ENCODE measurements at places on chromosomes 2 and 18. TPM values are rescaled to one million over a fixed set of nuclear protein-coding genes. Genes with fewer than 3 reads are reported as not detected.

DNA sequence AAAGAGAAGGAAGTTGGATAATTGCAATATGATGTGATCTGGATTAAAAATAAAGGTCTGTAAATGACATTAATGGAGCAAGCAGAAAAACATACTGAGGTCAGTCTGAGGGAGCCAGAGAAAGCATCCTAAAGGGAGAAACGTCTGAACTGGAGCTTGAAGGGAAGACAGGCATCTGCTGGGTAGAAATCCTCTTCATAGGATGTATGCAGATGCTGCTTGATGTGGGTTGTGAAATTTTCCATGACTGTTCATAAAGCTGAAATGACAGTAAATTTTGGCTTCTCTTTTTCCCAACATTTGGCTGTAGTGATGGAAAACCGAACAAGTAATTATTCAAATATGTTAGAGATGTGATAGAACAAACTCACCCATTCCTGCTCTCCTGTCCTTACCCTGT lies 287.6 kb downstream of the CAMKMT start:
- no peaks in the 10 kb centered on the region for H3K4me1 ChIP-seq
- H3K27me3 ChIP-seq: no peaks in the 10 kb centered on the region
- no peaks in the 10 kb centered on the region for H3K36me3 ChIP-seq
- H3K27ac ChIP-seq: no peak overlapping the region
- H3K4me3 ChIP-seq: no peak overlapping the region

DNA sequence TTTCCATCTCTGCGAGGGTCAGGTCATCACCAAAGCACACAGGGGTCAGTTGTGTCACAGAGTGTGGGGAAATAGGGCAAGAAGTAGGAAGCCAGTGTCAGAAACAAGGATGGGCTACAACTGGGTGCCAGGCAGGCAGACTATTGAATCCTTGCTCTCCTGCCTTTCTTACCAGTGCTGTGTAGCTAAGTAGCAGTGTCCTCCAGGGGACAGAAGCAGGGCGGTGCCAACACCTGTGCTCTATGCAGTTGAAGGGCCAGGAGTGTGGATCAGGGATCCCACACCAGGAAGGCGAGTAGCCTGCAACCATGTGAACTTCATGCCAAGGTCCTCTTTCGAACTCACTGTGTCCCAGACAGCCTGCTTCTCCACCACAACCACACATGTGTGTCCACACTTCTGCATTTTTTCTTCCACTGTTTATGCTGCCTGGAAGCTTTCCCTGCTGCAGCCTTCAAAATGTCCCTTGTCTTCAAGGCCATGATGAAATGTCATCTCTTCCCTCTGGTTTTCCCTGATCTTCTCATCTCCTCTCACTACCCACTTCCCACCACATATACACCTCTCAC lies 25.4 kb upstream of the REG3G start:
- no peak for DNase-seq
- H3K27ac ChIP-seq: no peak overlapping the region
- H3K36me3 ChIP-seq: no peaks in the 10 kb centered on the region
- no peak overlapping the region for H3K4me3 ChIP-seq
- peaks cover under 1% of the 10 kb centered on the region for H3K27me3 ChIP-seq
- H3K4me1 ChIP-seq: no peaks in the 10 kb centered on the region

- H3K4me1 ChIP-seq: no peaks in the 10 kb centered on the region
- H3K27ac ChIP-seq: no peak overlapping the region
- no peak for DNase-seq
- H3K36me3 ChIP-seq: peaks cover 11% of the 10 kb centered on the region
- no peaks in the 10 kb centered on the region for H3K27me3 ChIP-seq
Observed at GRCh38 chr18:35477497-35477896, 20.3 kb downstream of the INO80C start.

The IL1F10 gene
- not detected for total RNA-seq

The OR6B2 gene
- not detected for total RNA-seq

- peak; percentile 29 for DNase-seq
- peaks cover 4% of the 10 kb centered on the region for H3K4me1 ChIP-seq
- no peaks in the 10 kb centered on the region for H3K27me3 ChIP-seq
- no peak overlapping the region for H3K4me3 ChIP-seq
- no peaks in the 10 kb centered on the region for H3K36me3 ChIP-seq
- H3K27ac ChIP-seq: no peak overlapping the region
Observed at GRCh38 chr2:174748948-174749347, 15.3 kb downstream of the CHRNA1 start.

The SERPINB3 gene
- not detected for total RNA-seq

The KLHL30 gene
- 23.0 TPM for total RNA-seq

The CDKL4 gene
- 1.0 TPM for total RNA-seq

The ABCG5 gene
- not detected for total RNA-seq

The GALNT3 gene
- not detected for total RNA-seq

The CASP10 gene
- 10.2 TPM for total RNA-seq

DNA sequence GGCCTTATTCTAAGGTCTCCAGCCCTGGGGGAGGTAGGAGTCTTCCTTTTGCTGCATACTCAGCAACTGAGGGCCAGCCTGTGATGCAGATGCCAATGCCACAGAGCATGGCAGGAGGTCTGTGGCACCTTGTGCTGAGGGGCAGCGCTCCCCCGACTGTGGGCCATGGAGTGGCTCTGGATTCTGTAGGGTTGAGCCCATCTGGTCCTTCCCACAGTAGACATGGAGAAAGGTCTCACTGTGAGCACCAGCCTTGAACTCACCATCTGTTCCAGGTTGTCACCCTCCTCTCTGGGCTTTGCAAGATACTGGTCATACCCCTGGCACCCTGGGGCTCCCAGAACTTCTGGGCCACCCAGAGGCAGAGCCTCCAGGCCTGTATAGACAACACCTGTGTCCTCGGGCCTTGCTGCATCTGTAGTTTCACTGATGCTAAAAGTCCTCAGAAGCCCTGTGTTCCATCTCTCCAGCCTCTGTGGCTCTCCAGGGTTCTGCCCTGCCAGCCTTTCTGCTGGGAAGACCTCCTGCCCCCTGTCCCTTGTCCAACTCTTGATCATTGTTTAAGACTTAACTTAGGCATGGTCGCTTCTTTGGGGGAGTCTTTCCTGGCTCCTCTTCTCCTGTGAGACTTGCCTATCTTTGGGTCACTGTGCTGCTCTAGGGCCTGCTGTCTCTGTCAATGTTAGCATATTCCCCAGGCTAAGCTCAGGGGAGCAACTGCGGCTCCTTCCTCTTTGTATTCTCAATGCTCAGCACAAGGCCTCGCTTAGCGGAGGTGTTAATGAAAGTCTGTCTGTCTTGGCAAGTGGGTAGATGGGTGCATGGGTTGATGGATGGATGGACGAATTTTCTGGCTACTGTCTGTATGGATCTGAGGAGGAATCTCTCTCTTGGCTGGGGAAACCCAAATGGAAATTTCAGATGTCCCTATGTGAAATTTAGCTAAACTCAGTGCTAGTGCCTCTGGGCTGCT lies 160.9 kb downstream of the DYSF start:
- H3K4me1 ChIP-seq: peaks cover 42% of the 10 kb centered on the region
- DNase-seq: peak; percentile 4
- peaks cover 15% of the 10 kb centered on the region for H3K36me3 ChIP-seq

DNA sequence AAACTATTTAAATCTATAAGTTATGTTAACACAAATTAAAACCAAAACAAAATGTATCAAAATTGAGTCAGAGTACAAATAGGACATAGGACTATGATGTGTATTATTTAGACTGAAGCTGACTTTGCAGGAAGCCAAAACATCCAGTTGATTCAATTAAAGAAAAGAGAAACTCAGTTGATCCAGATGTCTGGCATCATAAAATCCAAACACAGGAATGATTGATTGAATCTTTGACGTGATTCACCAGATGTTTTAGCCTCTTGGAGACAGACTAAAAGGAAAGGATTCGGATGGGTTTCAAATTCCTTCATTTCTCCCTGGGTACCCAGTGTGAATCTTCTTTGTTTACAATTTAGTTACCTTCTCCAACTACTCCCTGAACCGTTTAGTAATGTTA lies 272.9 kb downstream of the IRS1 start:
- no peak overlapping the region for H3K4me3 ChIP-seq
- DNase-seq: no peak
- H3K4me1 ChIP-seq: no peaks in the 10 kb centered on the region
- H3K27me3 ChIP-seq: no peaks in the 10 kb centered on the region

The VAPA gene
- 237 TPM for total RNA-seq

The EDAR gene
- not detected for total RNA-seq

DNA sequence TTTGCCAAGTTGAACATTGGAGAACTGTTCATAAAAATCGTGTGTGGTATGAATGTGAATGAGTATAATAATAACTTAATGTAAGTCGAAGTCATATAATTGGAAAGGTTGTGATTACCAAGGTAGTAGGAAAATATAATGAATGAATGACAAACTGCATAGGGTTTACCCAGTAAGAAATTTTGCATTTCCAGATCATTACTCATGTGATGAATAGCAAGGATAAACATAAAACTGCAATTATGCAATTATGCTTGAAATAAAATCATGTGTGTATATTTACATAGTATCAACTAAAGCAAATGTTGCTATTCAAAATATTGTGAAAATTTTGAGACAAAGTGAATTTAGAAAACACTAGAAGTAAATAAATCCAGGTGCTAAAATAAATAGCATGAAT lies 1108.7 kb upstream of the TMEFF2 start:
- no peak for DNase-seq
- H3K4me3 ChIP-seq: no peak overlapping the region
- no peaks in the 10 kb centered on the region for H3K27me3 ChIP-seq
- no peaks in the 10 kb centered on the region for H3K4me1 ChIP-seq
- H3K27ac ChIP-seq: no peak overlapping the region
- H3K36me3 ChIP-seq: no peaks in the 10 kb centered on the region

The BCL2 gene
- total RNA-seq: 16.8 TPM

- no peak overlapping the region for H3K4me3 ChIP-seq
- H3K27ac ChIP-seq: no peak overlapping the region
- H3K27me3 ChIP-seq: no peaks in the 10 kb centered on the region
- DNase-seq: no peak
Observed at GRCh38 chr2:169546756-169547155, 26.9 kb downstream of the FASTKD1 start.

GRCh38 chr2:233082222-233082930 lies 22.2 kb downstream of the INPP5D start:
- H3K36me3 ChIP-seq: no peaks in the 10 kb centered on the region
- DNase-seq: no peak
- peak overlapping the region; percentile 78 for H3K27ac ChIP-seq
- H3K4me1 ChIP-seq: peaks cover 44% of the 10 kb centered on the region

- no peak overlapping the region for H3K4me3 ChIP-seq
- H3K4me1 ChIP-seq: peaks cover 4% of the 10 kb centered on the region
- H3K27ac ChIP-seq: no peak overlapping the region
Observed at GRCh38 chr18:46393230-46393629, 263.8 kb downstream of the LOXHD1 start.

DNA sequence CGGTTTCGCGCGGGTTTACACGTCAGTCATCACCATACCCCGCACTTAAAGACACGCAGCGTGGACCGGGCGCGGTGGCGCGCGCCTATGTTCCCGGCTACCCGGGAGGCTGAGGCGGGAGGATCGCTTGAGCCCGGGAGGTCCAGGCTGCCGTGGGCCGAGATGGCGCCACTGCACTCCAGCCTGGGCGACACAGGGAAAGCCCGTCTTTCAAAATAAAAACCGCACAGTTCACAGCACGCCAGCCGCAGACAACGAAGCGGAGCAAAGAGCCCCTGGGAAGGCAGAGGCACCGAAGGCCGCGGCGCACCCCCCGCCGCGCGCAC lies 328 bp downstream of the DTYMK start:
- peaks cover 7% of the 10 kb centered on the region for H3K4me1 ChIP-seq
- no peak for DNase-seq
- no peaks in the 10 kb centered on the region for H3K27me3 ChIP-seq
- H3K36me3 ChIP-seq: peaks cover 4% of the 10 kb centered on the region
- peak overlapping the region; percentile 94 for H3K27ac ChIP-seq
- peak overlapping the region; percentile 90 for H3K4me3 ChIP-seq

The DCC gene
- not detected for total RNA-seq

The ZNF2 gene
- total RNA-seq: 3.1 TPM

- H3K27ac ChIP-seq: no peak overlapping the region
- H3K4me3 ChIP-seq: no peak overlapping the region
- H3K4me1 ChIP-seq: no peaks in the 10 kb centered on the region
- H3K36me3 ChIP-seq: no peaks in the 10 kb centered on the region
Observed at GRCh38 chr18:57826252-57826651, 23.1 kb upstream of the ATP8B1 start.

The LHCGR gene
- total RNA-seq: not detected

The PEX13 gene
- total RNA-seq: 26.8 TPM

DNA sequence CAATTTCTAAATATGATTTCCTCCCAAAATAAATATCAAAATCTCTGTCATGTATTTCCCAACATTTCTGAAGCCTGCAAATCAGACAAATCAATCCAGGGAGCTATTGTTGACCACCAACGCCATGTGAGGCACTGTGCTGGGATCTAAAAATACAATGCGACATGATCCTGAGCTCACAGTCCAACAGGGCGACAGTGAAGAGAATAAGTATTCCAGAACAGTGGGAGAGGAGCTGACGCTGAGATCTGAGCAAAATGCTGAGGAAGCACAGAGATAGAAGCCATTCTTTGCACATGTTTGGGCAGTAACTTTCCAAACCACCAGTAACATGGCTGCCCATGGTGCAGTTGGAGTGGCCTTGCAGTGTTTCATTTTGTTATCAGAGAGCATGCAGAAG lies 412.5 kb downstream of the LRATD1 start:
- H3K36me3 ChIP-seq: no peaks in the 10 kb centered on the region
- H3K4me3 ChIP-seq: no peak overlapping the region
- DNase-seq: no peak
- H3K27ac ChIP-seq: no peak overlapping the region

- no peaks in the 10 kb centered on the region for H3K27me3 ChIP-seq
- no peak overlapping the region for H3K27ac ChIP-seq
- H3K4me1 ChIP-seq: no peaks in the 10 kb centered on the region
- no peaks in the 10 kb centered on the region for H3K36me3 ChIP-seq
Observed at GRCh38 chr2:21930226-21930625, 806.5 kb downstream of the TDRD15 start.

The SPEG gene
- total RNA-seq: 114 TPM

The ACMSD gene
- total RNA-seq: not detected

DNA sequence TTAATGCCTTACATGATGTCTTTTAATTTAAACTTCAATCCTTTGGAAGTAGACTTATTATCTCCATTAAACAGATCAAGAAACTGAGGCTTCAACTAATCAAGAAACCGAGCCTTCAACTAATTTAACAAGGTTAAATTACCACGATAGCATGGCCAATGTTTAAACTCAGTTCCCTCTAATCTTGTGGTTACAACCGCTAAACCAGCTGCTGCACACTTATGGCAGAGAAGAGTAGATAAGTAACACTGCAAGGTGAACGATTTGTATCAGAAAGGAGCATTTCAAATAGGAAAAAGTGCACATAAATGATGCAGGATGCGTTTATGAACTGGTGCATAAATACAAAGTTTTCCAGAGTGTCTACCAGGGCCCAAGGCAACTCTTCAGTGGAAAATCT lies 144.6 kb upstream of the CAVIN2 start:
- no peaks in the 10 kb centered on the region for H3K36me3 ChIP-seq
- H3K27me3 ChIP-seq: no peaks in the 10 kb centered on the region
- H3K27ac ChIP-seq: no peak overlapping the region
- peaks cover 4% of the 10 kb centered on the region for H3K4me1 ChIP-seq
- DNase-seq: no peak
- H3K4me3 ChIP-seq: no peak overlapping the region

GRCh38 chr2:84888401-84889276 lies 7.8 kb upstream of the TRABD2A start:
- H3K27me3 ChIP-seq: no peaks in the 10 kb centered on the region
- no peaks in the 10 kb centered on the region for H3K4me1 ChIP-seq
- no peaks in the 10 kb centered on the region for H3K36me3 ChIP-seq
- H3K27ac ChIP-seq: peak overlapping the region; percentile 16

The LRRTM1 gene
- total RNA-seq: 0.09 TPM

The CDH2 gene
- 411 TPM for total RNA-seq

Measured in heart left ventricle (tissue), 16 donors.